ENCODE measurements at places on chromosomes 11 and 22.

DNA sequence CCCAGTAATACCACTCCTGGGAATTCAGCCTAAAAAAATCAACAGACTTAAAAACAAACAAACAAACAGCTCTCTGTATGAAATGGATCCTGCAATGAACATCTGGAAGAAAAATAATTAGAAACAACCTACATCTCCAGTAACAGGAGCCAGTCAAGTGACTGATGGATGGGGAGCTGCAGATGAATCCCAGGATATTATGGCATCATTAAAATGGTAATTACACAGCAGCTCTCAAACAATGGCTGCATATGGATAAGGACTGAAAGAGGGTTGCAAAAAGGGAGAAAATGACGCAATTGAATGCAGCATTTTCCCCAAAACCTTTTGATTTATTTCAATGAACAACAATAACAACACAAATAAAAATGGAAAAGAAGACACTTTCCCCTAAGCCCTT, 4.1 kb downstream of the NPTXR start:
- DNase-seq: no peak

DNA sequence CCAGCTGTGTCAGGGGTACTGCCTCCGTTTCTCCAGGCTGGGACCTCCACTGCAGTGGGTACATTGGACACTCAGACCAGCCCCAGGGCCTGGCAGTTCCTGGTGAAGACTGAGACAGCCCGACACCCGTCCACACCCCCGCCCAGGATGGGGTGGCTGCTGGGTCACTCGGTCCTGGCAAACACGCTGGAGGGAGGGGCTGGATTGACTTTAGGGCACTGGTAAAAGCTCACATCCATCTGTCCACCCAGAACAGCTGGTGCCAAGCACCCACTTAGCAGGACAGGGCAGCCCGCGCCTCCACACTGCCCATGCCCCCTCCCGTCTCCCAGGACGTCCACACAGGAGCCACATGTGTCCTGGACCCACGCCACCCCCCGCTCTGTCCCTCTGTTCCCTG, 10.7 kb upstream of the TBX1 start:
- DNase-seq: no peak

- DNase-seq: no peak
These were observed 115.9 kb downstream of the CEP164 start for GRCh38 chr11:117443266-117444186.

DNA sequence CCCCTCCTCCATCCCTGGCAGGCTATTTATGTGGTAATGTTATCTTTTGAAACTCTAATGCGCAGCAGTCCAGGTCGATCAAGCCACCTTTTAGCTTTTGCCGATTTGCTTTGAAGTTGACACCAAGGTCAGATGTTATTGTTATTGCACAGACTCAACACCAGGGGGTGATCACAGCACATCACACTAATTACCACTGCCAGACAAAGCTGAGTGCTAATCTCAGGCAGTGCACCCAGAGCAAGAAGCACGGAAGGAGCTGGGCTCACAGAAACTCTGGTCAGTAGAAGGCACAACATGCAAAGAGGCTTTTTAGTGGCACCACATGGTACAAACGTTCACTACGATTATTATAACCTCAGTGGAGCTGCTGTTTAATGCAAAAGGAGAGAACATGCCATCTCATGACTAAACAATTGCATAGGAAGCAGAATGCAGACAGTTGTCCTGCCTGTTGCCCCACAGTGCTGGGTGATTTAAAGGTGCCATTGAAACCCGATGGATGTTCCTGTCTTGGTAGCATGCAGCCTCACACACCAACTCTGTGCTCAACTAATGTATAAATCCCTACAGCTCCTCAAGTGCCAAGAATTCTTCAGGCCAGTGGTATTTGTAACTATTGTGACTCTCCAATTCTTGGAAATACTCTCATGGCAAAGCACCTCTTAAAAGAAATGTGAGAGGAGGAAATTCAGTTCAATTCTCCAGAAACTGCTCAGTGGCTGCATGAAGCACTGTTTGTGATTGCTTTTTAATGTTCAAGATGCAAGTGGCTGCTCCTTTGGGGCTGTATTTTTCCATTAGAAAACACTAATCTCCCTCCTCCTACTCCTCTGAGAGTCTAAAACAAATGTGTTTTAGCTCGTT, 353.9 kb upstream of the DDI1 start:
- peak; percentile 53 for DNase-seq

- no peak for DNase-seq
These were observed 418 bp downstream of the ACO2 start for GRCh38 chr22:41469218-41469851.

DNA sequence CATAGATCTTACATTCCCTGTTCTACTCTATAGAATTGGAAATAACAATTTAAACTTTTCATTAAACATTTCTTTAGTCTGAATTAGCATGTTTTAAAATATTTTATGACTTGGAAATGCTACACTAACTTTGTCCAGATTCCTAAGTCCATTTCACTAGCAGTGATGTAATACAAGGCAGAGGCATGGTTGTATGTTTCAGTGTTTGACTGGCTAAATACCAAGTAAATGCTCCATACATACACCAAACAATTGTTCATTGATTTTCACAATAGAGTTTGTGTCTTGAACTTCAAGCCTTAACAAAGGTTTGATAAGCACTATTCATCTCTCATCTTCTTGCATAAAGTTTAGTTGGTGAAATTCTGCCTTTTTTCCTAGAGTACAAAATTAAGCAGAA, 13.5 kb downstream of the ZBED5 start:
- no peak for DNase-seq

DNA sequence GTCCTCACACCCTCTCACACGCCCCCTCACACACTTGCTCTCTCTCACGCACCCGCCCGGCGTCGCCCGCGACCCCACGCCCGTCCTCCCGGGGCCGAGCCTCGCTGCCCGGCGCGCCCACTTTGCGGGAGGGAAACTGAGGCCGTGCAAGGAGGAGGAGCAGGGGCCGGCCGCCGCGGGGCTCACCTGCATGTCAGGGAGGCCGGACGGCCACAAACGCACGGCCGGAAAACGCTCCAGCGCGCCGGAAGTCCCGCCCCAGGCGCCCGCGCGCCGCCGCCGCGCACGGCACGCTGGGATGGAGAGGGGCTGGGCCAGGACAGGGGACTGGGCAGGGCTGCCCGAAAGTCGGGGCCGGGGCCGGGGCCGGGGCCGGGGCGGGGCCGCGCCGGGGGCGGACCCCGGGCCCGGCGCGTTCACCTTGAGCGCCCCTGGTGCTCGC, at the start of gene CHID1:
TSS of gene CHID1 (minus strand) at position 222 of the 442 bp plus-strand sequence. CDS start 5,994 bp downstream, outside the sequence.
- peak; percentile 39 for DNase-seq

GRCh38 chr11:121927097-121927785, 188.8 kb downstream of the BLID start:
- DNase-seq: no peak

- no peak for DNase-seq
These were observed 1.6 kb downstream of the LRRN4CL start for GRCh38 chr11:62687508-62688396.

GRCh38 chr11:102338479-102339010, 8.5 kb upstream of the BIRC2 start:
- DNase-seq: no peak

DNA sequence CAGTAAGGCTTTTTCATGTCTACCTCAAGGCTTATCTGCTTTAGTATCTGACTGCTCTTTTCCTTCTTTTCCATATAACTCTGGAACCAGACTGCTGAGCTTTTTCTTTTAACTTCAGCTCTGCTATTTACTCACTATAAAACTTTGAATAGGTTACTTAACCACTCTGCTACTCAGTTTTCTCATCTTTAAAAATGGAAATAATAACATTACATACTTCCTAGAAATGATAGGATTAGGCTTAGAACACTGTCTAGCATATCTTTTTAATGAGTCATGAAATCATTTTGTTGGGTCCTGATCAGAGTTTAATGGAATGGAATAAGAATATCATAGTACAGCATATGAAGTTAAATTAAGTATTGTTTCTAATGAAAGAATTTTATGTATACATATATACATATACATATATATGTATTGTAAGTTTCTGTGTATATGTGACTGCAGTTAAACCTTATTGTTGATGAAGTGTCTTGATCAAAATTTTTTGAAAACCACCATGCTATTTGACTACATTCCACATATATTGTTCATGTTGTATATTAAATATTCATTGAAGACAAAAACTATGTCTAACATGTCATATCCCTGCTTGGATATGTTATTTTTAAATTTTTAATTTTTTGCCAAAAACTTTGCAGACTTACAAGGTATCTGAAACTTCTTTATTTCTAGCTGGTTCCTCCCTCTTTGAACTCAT, 120.2 kb downstream of the METTL15 start:
- DNase-seq: no peak

GRCh38 chr11:67381244-67381972, 8.0 kb upstream of the CLCF1 start:
- DNase-seq: no peak

DNA sequence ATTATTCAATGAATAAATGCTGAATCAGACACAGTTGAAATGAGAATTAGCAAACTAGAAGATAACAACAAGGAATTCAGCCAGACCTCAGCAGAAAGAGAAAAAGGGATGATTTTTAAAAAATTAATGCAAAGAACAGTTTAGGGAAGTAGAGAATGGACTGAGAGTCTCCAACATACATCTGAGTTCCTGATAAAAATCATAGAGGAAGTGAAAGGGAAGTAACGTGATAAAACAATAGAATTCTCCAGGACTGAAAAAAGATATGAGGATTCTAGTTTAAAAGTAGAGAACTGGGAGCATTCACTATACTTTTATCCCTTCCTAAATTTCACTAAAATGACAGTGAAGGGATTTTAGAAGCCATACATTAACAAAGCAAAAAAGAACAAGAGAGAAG, 592.0 kb downstream of the SOX6 start:
- DNase-seq: no peak

- no peak for DNase-seq
These were observed 52.9 kb downstream of the UVRAG start for GRCh38 chr11:75867778-75868374.

DNA sequence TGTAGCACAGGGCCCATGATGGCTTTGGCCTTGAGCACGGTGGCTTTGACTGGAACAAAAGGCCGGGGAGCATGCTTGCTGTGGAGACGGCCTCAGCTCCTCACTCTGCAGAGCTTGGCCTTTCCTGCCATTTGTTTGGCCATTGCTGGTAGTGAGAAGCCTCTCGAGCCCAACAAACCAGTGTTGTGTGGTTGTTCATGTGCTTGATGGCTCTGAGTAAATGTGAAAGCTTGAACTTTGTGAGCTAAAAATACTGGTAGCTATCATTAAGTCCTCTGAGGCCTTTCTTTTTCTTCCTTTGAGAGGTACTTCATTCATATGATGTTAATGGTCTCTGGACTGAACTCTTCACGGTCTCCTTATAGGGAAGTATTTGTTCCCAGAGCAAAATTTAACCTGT, 39.6 kb downstream of the NAT10 start:
- DNase-seq: peak; percentile 47

DNA sequence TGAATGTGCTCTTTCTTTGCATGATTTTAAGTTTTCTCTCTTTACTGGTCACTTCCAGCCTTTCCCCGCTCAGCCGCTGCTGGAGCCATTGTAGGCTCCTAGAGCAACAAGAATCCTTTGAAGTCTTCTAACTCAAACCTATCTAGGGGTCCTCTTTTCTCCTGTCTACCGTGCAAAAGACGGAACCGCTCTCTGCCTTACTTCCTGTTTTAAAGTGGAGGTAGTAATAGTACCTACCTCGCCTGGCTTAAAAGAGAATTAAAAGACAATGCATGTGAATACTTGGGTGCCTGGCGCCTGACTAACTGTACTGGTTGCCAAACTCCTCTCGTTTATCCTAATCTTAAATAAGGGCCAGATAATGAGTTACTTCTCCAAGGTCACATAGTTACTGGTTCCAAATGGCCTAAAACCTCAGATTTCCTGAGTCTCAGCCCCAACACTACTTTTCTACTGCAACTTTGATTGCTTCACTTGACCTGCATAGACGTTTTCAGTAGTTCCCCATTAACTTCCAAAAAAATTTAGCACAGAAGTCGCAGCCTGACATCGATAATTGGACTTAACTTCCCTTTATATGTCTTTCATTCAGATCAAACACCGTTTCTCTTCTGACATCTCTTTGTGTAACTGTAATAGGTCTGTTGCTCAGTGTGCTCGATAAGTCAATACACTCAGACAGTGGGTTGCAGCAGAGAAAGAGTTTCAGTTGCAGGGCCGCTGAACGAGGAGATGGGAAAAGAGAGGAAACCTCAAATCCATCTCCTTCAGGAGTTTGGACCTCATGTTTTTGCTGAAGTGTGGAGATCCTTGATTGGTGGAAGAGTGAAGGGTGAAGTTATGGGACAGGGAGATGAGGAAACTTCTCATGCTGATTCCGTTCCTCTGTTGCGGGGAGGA, 891 bp downstream of the SAMM50 start:
- DNase-seq: no peak

GRCh38 chr11:87258171-87258833, 220.6 kb downstream of the TMEM135 start:
- no peak for DNase-seq

DNA sequence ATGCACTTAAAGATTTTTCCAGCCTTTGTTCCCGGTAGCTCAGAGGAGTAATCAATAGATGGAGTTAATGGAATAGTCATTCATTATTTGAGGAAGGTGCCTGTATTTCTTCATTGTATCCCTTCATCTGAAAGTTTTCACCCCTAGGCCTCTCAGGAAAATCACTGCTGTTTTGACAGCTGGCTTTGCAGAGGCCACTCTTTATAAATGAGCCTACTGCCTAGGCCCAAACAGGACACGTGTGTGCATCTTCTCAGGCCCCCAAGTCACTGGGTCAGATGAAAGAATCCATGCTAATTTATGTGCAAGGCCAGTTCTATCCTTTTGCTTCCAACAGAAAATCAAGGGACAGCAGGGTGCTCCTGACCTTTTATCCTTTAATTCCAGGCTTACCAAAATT, 76.8 kb downstream of the MPPED2 start:
- DNase-seq: no peak

DNA sequence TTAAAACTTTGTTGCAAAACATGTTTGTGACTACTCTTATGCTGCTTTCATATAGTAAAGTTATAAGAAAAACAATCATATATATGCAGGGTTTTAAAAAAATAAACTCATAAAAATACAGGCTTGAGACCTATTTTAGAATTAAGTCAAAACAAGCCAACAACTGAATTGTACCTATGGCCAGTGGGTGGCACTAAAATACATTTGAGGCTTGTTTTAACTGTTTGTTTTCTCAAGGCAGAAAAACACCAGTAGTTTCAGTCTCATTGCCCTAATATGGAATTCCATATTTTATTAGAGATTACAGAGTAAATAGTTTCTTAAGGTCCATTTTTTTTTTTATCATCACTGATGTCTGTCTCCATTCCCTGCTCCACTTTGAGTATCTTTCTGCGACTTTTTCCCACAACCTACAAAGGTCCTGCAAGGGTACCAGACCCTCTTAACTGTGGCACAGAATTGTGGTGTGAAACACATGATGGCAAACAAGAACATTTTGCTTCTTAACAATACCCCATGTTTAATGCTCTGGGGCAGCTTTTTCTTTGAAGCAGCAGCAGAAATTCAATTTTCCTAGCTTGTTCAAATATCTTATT, 8.5 kb upstream of the CCDC89 start:
- DNase-seq: no peak
